ENCODE measurements at places on chromosomes 13 and 19. TPM values are rescaled to one million over a fixed set of nuclear protein-coding genes. Genes with fewer than 3 reads are reported as not detected.

The POSTN gene
- polyA plus RNA-seq: not detected

The BST2 gene
- 105 TPM for polyA plus RNA-seq

The PRR19 gene
- polyA plus RNA-seq: 0.48 TPM

The ZNF780B gene
- 22.9 TPM for polyA plus RNA-seq

The ZNF728 gene
- polyA plus RNA-seq: not detected

The COQ8B gene
- polyA plus RNA-seq: 14.4 TPM

The ZNF146 gene
- 67.6 TPM for polyA plus RNA-seq

The IGFL2 gene
- polyA plus RNA-seq: not detected

The PLPPR3 gene
- not detected for polyA plus RNA-seq
